ENCODE measurements at places on chromosomes 11 and 22.

GRCh38 chr11:12410006-12410728 lies 32.8 kb downstream of the PARVA start:
- no peak for DNase-seq

DNA sequence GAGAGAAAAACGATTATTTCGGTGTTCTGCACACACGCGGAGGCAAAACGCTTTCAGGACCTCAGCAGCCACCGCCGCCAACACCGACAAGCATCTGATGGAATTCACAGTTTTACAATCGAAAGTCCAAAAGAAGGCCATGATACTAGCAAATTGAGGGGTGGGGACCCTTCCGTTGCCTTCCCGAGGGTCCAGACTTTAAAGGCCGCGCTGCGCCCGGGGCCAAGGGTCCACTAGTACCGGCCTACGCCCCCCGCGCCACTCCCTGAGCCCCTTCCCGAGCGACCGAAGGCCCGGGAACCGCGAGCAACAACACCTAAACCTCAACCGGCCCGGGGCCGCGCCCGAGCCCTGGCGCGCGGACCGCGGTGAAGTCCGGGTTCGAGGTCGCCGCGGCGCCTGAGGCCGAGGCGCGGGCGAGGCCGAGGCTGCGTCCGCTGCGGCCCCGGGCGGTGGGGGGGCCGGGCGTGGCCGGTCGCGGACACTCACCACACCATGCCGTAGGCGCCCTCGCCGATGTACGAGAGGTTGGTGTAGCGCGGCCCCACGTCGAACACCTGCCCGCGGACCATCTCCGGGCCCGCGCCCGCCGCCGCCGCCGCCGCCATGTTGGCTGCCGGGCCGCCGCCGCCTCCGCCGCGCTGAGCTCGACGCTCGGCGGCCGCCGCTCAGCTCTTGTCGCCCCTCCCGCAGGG lies 465 bp downstream of the MAPK1 start:
- DNase-seq, result peak; percentile 51

- DNase-seq, result no peak
These were observed 712.7 kb upstream of the KIRREL3 start for GRCh38 chr11:127713226-127713625.

- no peak for DNase-seq
These were observed 17.6 kb downstream of the MYH9 start for GRCh38 chr22:36369922-36370791.

GRCh38 chr22:27918341-27919221 lies 475 bp downstream of the PITPNB start:
- DNase-seq, result peak; percentile 78

DNA sequence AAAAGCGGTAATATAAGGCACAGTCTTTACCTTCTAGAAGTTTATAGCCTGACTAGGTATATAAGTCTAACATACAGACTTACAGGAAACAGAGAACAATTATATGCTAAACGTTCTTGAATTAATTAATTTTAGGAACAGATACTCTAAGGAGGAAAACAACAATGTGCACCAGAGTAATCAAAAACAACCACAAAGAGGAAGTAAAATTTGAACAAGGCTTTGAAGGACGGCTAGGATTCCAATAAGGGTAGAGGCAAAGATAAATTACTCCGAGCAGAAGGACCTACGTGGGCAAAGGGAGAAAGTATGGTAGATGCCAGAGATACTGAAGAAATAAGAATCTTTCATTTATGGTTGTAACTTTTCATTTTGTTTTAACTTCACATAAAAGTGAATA lies 54.4 kb downstream of the ENTHD1 start:
- no peak for DNase-seq

GRCh38 chr11:59520741-59521140 lies 9.4 kb downstream of the OR4D9 start:
- DNase-seq, result no peak

DNA sequence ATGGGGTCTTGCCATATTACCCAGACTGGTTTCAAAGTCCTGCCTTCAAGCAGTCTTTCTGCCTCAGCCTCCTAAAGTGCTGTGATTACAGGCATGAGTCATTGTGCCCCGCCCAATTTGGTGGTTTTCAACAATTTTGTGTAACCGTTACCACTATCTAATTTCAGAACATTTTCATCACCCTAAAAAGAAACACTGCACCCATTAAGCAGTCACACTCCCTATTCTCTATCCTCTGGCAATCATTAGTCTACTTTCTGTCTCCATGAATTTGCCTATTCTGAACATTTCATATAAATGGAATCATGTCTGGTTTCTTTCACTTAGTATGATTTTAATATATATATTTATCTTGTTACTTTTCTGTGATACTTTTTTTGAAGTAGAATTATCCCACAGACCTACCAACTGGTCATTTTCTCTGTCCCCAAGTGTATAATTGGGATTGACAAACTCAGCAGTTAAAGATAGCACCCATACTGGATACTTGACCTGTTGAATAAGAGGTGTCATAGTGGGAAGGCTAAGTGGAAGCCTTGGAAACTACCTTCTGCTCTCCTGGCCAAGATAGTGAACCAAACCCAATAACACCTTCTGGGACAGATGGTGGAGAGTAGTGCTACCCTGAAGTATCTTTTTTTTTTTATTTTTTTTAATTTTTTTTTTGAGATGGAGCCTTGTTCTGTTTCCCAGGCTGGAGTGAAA lies 64.8 kb downstream of the STIM1 start:
- peak; percentile 87 for DNase-seq

DNA sequence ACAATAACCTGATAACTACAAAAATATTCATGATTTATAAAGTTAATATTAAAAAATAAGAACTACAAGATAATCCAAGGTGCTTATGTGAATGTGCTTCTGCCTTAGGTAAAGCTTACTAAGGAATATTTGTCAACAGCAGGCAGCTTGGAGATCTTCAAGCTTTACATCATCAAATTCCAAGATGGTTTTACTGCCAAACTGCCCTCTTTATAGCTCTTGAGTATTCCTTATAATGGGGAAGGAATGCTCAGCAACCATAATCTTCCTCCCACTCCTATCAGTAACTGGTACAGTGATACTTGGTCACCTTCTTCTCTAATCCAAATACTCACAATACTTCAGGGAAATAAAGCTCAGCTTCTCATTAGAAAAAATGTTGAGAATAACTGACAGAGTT lies 30.1 kb downstream of the SBF2 start:
- DNase-seq, result no peak

DNA sequence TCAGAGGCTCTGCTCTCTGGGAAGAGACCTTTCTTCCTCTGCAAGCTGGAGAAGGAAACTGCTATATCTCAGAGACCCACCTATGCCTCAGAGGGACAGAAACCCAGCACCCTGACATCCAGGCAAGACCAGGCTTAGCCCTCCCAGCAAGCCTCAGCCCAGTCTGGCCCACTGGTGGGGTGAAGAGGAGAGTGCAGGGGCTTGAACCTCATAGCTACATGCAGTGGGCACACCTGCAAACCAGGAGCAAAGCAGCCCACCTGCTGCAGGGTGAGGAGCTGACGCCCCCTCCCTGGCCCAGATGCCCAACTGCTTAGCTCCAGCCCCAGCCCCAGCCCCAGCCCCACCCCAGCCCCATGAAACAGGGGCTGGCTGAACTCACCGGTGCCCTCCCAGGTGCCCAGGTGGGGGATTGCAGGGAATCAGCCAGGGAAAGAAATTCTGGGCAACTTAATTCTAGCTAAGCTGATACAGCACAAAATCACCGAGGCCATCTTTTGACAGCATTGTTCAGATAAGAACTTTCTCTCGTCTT lies 246.8 kb downstream of the BUD13 start:
- DNase-seq, result no peak

DNA sequence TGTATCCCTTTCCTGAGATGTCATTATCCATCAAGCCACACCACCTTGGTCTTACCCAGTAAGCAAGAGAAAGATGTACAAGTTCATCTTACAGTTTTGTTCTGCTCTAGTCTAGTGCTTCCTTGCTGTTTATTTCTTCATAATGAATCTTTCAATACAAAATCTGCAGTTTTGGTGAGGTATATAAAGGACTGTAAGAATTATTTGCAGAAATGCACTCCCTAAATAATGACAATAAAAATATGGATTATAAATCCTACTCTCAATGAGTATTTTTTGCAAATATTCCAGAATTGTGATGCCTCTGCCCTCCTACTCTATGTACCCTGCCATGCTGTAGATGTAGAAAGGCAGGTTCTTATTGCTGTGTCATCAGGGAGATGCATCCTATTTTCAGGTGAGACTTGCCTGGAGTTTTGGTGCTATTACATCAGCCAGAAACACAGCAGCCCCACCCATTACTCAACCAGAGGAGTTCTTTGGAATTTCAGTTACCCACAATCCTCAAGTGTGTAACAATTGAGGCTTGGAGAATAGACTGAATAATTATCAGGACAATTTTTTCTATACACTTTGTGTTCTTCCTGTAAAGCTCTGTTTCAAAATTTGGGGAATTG lies at the start of gene OR10S1:
OR10S1 (minus strand) TSS at position 51 of the 617 bp plus-strand sequence. CDS start 117 bp downstream, outside the sequence.
- DNase-seq, result no peak

- no peak for DNase-seq
These were observed 67.4 kb upstream of the DBX1 start for GRCh38 chr11:20227631-20228030.

DNA sequence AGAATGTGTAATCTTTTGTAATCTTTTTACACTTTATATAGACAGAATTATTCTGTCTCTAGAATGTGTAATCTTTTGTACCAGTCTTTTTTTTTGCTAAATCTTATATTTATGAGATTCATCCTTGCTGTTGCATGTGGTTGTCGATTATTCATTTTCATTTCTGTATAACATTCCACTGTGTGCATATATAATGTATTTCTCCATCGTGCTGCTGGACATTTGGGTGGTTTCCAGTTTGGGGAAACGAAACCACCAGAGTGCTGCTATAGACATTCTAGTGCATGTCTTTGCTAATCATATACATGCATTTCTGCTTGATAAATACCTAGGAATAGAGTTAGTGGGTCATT lies 146.5 kb downstream of the GRIK4 start:
- no peak for DNase-seq

GRCh38 chr11:108221911-108222573 lies 396 bp downstream of the NPAT start:
- no peak for DNase-seq

- DNase-seq, result no peak
These were observed 709 bp upstream of the KCNE3 start for GRCh38 chr11:74468058-74468457.

DNA sequence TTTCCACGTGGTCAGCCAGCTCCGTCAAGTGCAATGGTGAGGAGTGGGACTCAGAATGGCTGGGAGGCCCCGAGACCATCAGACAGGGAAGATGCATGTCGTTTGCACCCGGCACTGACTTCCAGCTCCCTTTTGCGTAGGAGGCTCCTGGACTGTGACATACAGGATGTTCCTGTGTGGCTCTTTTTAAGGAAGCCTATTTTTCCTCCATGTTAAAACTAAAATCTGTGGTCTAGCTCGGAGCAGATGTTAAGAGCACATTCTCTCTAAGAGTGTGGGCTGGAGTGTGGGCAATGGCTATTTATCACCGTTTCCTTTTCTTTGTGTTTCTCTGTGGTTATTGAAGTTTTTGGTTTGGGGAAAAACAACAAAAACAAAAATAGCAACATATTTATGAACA lies 40.9 kb upstream of the AMPD3 start:
- no peak for DNase-seq

GRCh38 chr11:64742889-64743590 lies 902 bp downstream of the RASGRP2 start:
- peak; percentile 84 for DNase-seq

- DNase-seq, result no peak
These were observed 120.9 kb upstream of the ZC3H12C start for GRCh38 chr11:109972181-109972715.

- peak; percentile 82 for DNase-seq
These were observed 66.5 kb upstream of the CLMP start for GRCh38 chr11:123261345-123262106.

GRCh38 chr22:40753114-40753513 lies 66.0 kb downstream of the SLC25A17 start:
- DNase-seq, result no peak

DNA sequence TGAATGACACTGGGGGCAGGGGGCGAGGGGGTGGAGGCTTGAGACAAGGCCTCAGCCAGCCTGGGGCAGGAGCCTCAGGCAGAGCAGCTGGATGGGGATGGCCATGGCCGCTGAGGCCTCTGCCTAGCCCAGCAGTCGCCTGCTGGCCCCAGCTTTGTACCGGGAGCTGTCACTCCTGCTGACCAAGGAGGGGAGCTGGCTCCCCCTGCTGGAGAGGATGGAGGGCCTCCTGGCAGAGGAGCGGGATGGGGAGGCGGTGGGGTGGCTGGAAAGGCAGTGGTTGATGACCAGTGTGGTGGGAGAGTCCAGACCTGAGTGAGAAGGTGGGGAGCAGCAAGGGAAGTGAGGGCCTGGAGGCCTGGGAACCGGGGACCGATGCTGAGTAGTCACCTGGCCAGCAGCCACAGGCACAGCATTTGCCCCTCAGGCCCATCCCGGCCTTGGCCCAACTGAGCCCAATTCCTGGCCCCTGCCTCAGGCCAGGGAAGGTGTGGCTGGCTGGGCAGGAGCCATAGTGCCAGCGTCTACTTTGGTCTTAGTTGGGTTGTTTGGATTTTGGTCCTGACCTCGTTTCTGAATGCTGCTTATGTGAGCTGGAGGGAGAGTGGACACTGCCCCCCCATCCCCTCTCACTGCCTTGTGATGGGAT lies 6.0 kb upstream of the SUSD2 start:
- peak; percentile 76 for DNase-seq

GRCh38 chr22:32842486-32842885 lies 41.0 kb downstream of the TIMP3 start:
- DNase-seq, result no peak

DNA sequence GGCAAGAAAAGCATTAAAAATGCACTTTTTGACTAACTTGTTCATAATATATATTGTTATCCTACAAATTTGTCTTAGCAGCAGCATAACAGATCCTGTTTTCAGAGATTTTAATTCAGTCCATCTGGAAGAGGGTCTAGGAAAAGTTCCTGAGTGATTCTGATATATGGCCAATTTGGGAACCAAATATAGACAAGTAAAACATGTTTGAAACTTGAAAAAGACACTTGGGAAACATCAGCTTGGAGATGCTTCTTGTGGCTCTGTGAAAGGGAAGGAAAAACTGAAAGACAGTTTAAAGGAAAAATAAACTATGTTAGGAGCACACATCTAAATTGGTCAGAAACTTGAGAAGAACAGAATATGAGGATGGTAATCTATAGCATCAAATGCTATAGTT lies 697.5 kb downstream of the CNTN5 start:
- DNase-seq, result no peak

- peak; percentile 34 for DNase-seq
These were observed 1.4 kb downstream of the NECTIN1 start for GRCh38 chr11:119727523-119728151.

GRCh38 chr11:6410695-6411430 lies 8.0 kb downstream of the APBB1 start:
- no peak for DNase-seq

DNA sequence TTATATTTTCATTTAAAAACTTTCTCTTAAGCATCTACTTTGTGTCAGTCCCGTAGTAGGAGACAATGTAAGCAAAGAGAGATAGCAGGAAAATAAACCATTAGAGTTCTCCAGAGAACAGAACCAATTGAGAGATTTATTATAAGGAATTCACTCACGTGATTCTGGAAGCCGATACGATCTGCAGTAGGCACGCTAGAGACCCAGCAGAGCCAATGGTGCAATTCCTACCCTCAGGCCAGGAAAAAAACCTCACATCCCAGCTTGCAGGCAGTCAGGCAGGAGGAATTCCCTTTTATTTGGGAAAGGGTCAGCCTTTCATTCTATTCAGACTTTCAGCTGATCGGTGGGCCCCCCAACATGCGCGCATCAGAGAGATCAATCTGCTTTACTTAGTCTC lies 7.3 kb upstream of the PLEKHA7 start:
- no peak for DNase-seq
